Thoracic aorta (tissue), 2 donors: ENCODE measurements at places on chromosomes 6 and 20. TPM values are rescaled to one million over a fixed set of nuclear protein-coding genes. Genes with fewer than 3 reads are reported as not detected.

DNA sequence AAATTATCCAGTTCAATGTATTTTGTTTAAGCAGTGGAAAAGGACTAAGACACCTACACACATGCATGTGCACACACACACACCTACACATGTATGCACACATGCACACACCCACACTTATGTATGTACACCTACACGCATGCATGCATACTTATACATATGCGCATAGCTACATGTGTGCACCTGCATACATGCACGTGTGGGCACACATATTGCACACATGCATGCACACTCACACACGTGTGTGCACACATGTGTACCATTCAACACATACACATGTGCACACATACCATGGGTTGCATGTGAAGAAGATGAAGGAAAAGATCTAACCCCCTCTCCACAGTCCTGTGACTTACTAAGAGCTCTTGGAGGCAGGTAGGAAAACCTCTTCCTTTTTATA lies 122.0 kb upstream of the MAFB start:
- DNase-seq: no peak
- H3K4me3 ChIP-seq: no peak overlapping the region
- H3K27ac ChIP-seq: no peak overlapping the region
- no peaks in the 10 kb centered on the region for H3K27me3 ChIP-seq
- H3K36me3 ChIP-seq: no peaks in the 10 kb centered on the region
- no peaks in the 10 kb centered on the region for H3K4me1 ChIP-seq

DNA sequence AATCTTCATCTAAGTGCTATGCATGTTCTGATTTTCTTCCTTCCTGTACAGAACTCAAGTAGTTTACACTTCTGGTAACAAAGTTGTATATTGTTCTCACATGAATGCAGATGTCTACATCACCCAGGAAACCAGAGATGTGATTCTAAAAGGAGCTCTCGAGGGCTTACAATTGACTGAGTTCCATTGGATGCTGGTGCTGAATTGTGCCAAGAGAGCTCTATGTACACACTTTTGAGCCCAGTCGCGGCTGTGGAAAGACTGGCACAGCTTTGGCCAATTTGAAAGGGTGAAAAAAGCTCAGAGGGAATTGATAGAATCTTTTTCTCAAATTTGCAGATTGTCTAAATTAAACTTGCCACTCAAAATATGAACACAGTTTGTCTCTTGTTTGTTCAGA lies 340.7 kb downstream of the LMBRD1 start:
- no peaks in the 10 kb centered on the region for H3K27me3 ChIP-seq
- DNase-seq: no peak
- H3K4me1 ChIP-seq: no peaks in the 10 kb centered on the region

DNA sequence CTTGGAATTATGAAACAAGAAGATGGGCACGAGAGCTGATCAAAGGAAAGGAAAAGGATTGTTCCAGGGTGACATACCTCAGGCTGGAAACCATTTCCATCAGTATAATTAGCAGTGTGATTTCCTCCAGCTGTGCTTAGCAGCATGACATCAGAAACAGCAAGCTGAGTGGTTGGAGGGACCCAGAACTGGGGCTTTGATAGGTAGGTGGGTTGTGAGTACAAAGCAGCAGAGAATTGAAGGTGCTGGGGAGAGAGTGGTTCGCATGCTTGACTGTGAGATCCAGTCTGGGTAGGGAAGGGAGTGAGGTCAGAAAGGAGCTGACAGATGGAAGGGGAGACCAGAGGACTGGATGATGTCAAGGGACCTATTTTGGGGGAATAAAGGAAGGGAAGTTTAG lies 90.4 kb downstream of the CD164 start:
- no peaks in the 10 kb centered on the region for H3K27me3 ChIP-seq
- H3K4me3 ChIP-seq: no peak overlapping the region
- no peak for DNase-seq
- no peaks in the 10 kb centered on the region for H3K36me3 ChIP-seq
- peaks cover 6% of the 10 kb centered on the region for H3K4me1 ChIP-seq
- no peak overlapping the region for H3K27ac ChIP-seq

Gene SAPCD1
- 13.3 TPM for total RNA-seq

DNA sequence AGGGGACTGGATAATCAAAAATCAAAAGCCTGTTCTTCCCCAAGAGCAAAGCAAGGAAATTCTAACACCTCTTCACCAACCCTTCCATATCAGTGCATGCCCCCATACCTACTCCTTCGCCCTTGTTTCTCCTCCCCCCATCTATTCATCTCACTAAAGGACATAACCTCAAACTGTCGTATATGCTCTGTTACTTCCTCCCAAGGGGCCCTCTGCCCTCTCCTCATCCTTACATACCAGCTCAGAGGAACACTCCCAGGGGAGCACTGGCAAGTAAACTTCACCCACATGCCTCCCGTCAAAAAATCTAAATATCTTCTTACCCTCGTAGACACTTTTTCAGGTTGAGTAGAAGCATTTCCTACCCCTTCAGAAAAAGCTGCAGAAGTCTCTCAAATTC lies 9.4 kb upstream of the ADTRP start:
- no peaks in the 10 kb centered on the region for H3K36me3 ChIP-seq
- H3K4me1 ChIP-seq: no peaks in the 10 kb centered on the region
- H3K27me3 ChIP-seq: no peaks in the 10 kb centered on the region
- no peak for DNase-seq

Gene ZBTB46
- 9.3 TPM for total RNA-seq

DNA sequence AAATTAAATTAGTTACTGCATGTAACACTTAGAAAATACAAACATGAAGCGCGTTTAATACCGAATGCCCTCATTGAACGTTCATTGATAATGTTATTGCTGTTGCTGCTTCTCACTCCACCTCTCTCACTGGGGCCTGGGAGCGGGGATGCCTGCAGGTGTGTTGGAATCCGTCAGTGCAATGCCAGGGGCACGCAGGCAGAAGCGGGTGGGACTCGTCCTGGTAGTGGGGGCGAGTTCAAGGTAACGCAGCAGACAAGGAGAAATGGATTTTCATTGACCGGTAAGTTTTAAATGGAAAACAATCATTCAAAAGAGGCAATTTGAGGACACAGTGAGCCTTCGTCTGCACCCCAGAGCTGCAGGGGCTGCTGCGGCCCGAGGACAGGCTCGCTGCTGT lies 71.2 kb upstream of the AFDN start:
- H3K27me3 ChIP-seq: no peaks in the 10 kb centered on the region
- DNase-seq: no peak
- H3K4me3 ChIP-seq: no peak overlapping the region
- peaks cover 9% of the 10 kb centered on the region for H3K4me1 ChIP-seq

Gene KATNA1
- 15.7 TPM for total RNA-seq

Gene ARFGEF3
- total RNA-seq: 1.1 TPM

GRCh38 chr20:8853805-8854338 lies 215.0 kb upstream of the PLCB4 start:
- peak overlapping the region; percentile 19 for H3K27ac ChIP-seq
- DNase-seq: no peak
- peak overlapping the region; percentile 41 for H3K4me3 ChIP-seq
- H3K27me3 ChIP-seq: no peaks in the 10 kb centered on the region
- H3K4me1 ChIP-seq: peaks cover 21% of the 10 kb centered on the region

Gene LIN28B
- not detected for total RNA-seq

DNA sequence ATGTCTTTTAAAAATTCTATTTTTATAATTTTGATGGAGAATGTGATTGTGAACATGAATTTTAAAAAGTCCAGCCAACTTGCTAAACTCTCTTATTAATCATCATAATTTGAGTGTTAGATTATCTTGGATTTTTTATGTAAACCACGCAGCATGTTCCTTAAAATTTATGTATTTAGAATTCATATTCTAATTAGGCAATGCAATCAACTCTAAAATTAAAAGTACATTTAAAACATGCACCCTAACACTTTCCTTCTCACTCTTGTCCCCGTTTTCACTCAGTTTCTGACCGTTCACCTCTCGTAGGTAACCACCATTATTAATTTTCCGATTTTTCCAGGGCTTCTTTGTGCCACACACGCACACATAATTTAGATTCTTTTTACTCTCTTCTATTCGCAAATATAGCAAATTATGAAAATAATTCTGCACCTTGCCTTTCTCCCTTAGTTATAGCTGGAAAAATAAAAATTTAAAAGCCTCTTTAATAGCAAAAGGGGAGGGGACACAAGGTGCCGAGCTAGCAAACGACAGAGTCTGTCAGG lies 329 bp upstream of the ZKSCAN3 start:
- no peak for DNase-seq
- peak overlapping the region; percentile 54 for H3K27ac ChIP-seq
- H3K36me3 ChIP-seq: no peaks in the 10 kb centered on the region
- peaks cover 15% of the 10 kb centered on the region for H3K4me1 ChIP-seq
- H3K4me3 ChIP-seq: peak overlapping the region; percentile 97
- H3K27me3 ChIP-seq: no peaks in the 10 kb centered on the region

GRCh38 chr20:36117638-36118037 lies 36.9 kb upstream of the EPB41L1 start:
- H3K4me3 ChIP-seq: no peak overlapping the region
- H3K36me3 ChIP-seq: no peaks in the 10 kb centered on the region
- DNase-seq: no peak
- H3K4me1 ChIP-seq: no peaks in the 10 kb centered on the region

GRCh38 chr6:93424303-93425064 lies 5.1 kb upstream of the EPHA7 start:
- no peak overlapping the region for H3K4me3 ChIP-seq
- H3K27me3 ChIP-seq: no peaks in the 10 kb centered on the region
- H3K36me3 ChIP-seq: no peaks in the 10 kb centered on the region
- no peak for DNase-seq
- H3K27ac ChIP-seq: no peak overlapping the region
